ENCODE measurements at places on chromosomes 6 and 20.

DNA sequence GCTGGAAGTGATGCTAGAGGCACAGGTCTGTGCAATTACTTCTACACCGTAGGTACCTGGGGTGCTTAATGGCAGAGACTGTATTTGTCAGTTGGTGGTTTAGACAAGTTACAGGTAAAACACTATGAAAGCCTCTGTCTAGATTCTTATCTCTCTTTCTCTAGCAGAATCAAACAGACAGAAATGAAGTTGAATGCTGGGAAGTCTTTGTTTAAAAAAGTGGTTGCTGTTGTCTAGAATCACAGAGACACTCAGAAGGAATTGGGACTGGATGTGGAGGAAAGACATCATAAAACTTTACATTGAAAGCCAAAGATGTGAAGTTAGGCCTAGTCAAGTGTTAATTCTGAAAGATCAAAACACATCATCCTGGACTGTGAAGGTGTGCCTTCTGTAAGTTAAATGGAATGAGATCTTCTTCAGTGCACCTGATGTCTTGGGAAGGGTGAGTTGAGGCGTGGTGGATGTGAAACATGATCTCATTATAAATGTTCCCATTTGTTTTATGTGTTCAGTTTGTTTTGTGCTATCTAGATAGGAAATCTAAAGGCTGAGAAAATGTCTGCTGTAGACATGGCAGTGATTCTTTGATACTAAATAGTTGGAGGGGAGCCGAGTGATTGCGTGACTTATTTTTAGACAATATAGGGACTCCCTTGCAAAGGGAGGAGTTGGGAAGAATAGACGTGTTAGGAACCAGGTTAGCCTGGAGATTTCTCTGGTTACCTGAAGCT is 290.2 kb downstream of the SOX4 start:
- no peak for DNase-seq

DNA sequence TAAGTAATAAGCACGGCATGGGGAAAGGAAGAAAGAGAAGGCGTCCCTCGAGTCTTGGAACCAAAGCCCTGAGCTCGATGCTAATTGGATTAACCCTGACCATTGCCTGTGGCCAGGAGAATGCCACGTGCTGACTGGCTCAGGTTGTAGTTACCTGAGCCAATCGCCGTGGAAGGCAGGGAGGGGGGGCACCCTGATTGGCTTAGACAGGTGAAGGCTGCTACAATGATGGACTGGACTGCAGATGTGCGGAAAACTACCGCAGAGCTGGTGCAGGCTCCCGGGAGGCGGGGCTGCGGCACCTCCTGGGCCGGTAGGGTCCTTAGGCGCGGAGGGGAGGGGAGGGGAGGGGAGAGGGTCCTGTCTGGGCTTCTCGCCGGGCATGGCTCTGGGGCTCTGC is 121.3 kb downstream of the TFAP2C start:
- no peak for DNase-seq

GRCh38 chr20:31572042-31572700 is 32.9 kb upstream of the ID1 start:
- DNase-seq = no peak

GRCh38 chr6:26329763-26330511 is 35.1 kb upstream of the BTN3A2 start:
- DNase-seq = peak; percentile 68

- no peak for DNase-seq
These were observed 36.1 kb downstream of the NKX2-4 start for GRCh38 chr20:21361266-21361665.

DNA sequence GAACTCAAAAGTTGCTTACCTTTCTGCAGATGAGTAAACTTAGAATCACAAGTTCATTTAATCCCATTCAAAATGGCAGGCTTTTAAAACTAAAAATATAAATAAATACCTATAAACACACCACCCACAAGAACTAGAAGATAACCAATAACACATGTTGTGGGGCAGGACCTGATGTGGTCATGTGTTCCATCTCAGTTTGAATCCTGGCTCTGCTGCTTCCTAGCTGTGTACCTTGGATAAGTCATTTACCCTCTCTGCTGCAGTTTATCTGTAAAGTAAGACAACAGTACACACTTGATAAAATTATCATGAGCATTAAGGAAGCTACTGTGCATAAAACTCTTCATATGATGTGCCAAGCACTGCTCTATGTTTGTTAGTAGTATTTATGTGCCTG is 22.0 kb downstream of the TRIM27 start:
- no peak for DNase-seq

- no peak for DNase-seq
These were observed 151.0 kb downstream of the CLIC5 start for GRCh38 chr6:45864651-45865050.

DNA sequence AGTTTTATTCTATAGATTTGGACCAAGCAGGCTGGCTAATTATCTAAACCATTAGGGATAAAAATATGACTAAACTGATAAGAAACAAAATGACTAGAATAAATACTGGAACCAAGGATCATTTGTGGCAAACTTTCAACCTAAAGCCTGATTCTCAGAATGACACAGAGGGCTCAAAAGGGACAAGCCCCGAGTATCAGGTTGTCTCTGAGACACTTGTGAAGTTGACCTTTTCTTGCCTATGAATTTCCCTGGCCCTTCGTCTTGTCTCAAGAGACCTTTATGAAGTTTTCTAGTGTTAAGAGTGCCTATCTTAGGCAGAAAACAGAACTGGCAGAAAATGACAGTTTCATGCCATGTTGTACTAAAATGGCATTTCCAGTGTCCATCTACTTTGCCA is 68.3 kb downstream of the IMPG1 start:
- no peak for DNase-seq

DNA sequence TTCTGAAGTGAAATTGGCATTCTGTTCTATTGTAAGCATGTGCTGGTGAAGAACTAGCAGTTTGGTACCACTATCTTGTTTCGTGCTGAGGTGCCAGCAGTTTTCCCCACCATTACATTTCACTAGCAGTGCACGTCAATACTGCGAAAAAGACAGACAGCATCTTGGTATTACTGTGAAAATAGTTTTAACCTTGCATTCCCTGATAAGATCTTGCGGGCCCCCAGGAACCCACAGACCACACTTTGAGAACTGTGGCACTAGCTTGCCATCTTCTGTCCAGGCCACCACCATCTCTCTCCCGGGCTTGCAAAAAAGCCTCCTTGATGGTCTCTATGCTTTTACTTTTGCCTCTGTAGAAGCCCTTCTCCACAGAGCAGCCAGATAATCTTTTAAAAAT is 185.7 kb downstream of the BACH2 start:
- peak; percentile 46 for DNase-seq

- no peak for DNase-seq
These were observed 23.2 kb upstream of the FAM50B start for GRCh38 chr6:3825851-3826581.

DNA sequence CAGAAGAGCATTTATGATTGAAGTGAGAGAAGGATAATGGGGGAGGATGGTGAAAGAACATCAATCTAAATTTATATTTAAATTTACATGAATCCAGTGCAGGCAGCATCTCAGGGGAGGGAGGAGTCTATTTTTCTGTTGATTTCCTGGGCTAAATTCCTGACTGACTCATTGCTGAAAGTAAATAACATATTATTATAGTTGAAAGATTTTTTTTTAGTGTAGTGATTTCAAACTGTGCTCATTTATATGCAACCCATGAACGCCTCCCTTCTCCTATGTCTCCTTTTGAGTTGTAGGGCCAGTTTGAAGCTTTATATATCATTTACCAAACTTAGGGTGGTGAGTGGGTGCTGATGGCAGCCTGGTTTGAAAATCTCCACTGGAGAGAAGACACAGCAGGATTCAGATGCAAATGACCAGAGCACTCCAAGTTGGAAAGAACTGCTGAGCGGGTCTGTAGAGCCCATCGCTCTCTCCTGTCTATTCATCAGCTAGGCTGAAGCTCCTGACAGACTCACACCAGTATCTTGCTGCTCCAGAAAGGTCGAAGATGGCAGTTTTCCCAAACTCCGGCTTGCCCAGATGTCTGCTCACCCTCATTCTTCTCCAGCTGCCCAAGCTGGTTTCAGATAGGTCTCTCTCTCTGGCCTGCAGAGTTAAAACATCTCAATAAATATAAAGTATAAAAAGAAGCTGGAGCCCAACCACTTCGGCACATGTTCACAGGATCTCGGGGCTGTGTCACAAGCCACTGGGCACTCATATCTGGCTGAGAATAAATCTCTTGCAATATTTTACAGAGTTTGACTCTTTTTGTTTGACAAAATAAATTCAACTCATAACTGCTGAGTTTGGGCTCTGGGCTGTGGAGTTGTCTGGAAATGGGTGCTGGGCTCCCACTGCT is 18.3 kb downstream of the BTN2A1 start:
- no peak for DNase-seq

DNA sequence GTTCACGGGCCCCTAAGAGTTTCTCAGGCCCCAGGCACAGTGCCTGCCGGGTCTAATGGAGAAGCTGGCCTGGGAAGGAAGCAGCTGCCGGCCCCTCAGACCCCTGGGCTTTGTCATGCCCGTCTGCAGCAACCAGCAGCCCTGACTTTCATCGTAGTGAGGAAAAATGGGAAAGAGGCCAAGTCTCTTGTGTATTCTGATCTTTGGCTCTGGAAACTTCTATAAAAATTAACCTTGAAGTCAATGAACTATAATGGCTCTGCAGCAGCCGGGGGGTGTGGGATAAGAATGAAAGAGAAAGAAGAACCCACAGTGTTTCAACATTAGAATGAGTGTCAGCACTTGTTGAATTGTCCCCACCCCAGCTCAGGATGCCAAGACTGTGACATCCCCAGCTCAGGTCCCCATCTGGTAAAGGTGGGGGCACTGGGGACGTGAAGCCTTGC is 12.9 kb downstream of the TGM2 start:
- no peak for DNase-seq

DNA sequence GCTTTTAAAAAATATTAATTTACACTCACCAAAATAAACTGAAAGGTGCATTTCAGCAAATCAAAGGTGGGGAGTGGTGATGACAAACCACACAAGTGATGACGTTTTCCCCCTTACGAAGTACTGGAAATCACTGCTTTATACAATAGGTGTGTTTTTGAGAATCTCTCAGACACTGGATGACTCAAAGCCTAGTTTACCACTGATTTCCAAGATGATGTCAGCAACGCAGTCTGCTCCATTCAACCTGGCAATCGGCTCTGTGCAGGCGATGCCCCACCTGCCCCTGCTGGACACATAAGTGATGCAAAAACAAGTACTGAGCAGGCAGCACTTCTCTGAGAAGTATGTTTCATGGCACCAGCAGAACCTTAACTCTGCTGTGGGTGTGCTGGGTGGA is 114.4 kb downstream of the SOD2 start:
- DNase-seq = no peak

GRCh38 chr6:14077193-14077867 is 40.2 kb upstream of the CD83 start:
- DNase-seq = no peak

GRCh38 chr20:34110025-34110744 is 1.9 kb downstream of the EIF2S2 start:
- no peak for DNase-seq

- no peak for DNase-seq
These were observed 13.1 kb downstream of the METTL24 start for GRCh38 chr6:110345025-110345424.

- DNase-seq = no peak
These were observed 57.0 kb upstream of the BMP6 start for GRCh38 chr6:7668936-7669335.

- DNase-seq = no peak
These were observed 27.4 kb upstream of the NOL4L start for GRCh38 chr20:32612351-32613191.

GRCh38 chr6:156126535-156126934 is 650.6 kb upstream of the ARID1B start:
- DNase-seq = no peak

GRCh38 chr6:89084954-89085353 is 4.4 kb downstream of the PNRC1 start:
- DNase-seq = no peak

DNA sequence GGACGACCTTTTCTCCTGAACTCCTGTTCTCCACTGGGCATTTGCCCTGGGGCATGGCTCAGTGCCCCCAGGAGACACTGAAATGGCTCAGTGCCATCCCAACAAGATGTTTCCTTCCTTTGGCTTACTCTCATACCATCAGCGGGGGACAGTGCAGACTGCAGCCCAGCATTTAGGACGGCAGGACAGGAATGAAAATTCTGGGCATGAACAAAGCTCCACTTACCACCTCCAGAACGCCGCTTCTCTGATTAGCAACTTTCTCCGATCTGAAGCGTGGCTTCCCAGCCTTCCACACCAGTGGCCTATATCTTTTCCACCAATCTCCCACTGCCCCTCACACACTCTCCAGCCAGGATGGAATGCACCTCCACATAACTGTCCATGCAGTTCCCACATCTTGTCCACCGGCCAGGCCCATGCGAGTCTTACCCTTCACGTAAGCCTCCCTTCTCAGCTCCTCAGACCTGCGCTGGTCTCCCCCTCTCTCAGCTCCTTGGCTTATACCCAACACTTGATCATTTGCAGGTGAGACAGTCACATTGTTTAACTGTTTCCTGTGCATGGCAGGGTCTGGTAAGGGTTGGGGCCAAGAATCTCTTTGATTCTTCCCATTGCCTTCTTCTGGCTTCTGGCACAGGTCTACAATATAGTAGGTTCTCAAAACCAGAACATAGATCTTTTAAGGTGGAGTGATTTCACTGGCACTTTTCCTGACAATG is 114.5 kb downstream of the FYN start:
- DNase-seq = no peak

DNA sequence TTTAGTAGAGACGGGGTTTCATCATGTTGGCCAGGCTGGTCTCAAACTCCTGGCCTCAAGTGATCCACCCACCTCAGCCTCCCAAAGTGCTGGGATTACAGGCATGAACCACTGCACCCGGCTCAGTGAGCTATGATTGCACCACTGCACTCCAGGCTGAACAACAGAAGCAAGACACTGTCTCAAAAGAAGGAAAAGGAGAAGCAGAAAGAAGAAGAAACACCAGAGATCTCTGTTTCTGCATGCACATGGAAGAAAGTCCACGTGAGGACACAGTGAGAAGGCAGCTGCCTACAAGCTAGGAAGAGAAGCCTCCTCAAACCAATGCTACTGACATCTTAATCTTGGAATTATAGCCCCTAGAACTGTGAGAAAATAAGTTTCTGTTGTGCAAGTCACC is 16.0 kb downstream of the ECT2L start:
- no peak for DNase-seq

GRCh38 chr20:33650753-33651561 is 11.2 kb upstream of the C20orf144 start:
- DNase-seq = no peak

- no peak for DNase-seq
These were observed 64.8 kb downstream of the FARS2 start for GRCh38 chr6:5326022-5326641.

DNA sequence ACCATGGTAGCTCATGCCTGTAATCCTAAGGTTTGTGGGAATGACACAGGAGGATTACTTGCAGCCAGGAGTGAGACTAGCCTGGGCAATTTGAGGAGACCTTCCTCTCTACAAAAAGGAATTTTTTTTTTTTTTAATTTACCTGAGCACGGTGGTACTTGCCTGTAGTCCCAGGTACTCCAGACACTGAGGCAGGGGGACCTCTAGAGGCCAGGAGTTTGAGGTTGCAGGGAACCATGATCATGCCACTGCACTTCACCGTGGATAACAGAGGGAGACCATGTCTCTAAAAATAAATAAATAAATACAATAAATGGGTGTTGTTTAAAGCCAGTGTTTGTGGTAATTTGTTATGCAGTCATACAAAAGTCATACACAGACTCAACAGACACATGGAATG is 2.4 kb upstream of the HLA-F start:
- no peak for DNase-seq

GRCh38 chr6:14516956-14517355 is 399.4 kb downstream of the CD83 start:
- DNase-seq = no peak

GRCh38 chr6:20564269-20564668 is 30.0 kb downstream of the CDKAL1 start:
- DNase-seq = no peak

Measured in activated T-cell treated with anti-CD3 and anti-CD28 coated beads for 24 hours (primary cell).